ENCODE measurements at places on chromosomes 1 and 21. TPM values are rescaled to one million over a fixed set of nuclear protein-coding genes. Genes with fewer than 3 reads are reported as not detected.

DNA sequence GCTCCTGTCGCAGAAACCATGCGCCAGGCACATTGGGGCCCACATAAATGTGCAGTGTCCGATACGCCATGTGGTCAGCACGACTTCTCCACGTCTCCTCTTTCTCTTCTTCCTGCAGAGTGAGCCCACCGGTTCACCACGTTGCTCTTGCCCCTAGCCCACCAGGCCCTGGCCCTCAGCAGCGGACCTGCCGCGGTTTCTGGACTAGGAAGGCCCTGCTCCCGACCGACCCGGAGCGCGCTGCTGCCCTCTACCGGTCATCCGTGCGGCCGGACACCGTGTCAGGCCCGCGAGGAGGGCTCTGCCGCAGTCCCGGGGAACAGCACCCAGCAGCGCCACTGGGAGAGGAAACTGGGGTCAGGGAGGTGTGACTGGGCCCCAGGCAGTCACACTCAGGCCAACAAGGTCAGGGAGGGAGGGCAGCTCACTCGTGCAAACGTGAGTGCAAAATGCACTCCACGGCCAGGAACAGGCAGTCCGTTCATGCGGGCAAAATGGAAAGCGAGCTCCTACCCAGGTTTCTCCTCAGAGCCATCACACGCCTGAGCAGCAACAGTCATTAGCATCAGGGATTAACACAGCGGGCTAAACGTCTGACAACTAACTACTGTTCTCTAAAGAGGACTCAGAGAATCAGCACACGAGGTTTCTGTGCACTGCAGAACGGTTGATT, 13.7 kb downstream of the TLR5 start:
- DNase-seq: peak; percentile 88

DNA sequence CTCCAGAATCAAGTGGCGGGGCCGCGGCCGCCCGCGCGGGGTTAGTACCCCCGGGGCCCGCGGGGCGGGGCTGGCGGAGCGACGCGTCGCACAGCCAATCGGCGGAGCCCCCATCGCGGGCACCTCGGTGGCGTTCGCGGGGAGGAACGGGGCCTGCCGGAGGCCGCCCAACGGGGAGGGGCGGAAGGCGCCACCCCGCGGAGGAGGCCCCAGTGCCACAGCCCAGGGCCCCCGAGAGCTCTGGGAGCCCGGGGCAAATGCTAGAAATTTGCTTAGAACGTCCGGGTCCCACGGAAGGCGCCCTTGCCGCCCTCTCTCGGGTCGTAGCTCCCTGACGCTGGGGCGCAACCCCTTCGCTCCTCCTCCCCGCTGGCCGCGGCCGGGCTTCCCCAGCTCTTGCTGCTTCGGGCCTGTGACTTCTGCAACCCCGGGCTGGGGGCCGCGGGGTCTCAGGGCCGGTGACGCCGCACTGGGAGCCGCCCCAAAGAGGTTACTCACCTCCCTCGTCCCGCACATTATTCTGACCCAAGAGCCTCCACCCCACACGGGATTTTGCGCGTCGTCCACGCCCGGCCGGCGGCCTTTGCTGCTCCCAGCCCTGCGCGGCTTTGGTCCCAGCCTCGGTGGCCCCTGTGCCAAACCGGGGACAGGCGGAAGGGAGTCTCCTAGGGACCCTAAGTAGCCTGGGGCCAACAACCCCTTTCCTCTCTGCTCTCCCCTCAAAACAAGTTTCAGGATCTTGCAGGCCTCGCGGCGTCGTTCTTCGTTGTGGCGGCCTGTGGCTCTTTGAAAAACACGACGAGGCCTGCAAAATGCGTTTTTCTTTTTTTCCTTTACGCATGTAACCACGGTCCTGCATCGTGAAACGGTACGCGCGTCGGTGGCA, at the start of gene RUNX3:
RUNX3 (minus strand) TSS at position 17 of the 886 bp plus-strand sequence. CDS start 408 bp downstream, outside the sequence.
- peak; percentile 88 for DNase-seq

- no peak for DNase-seq
These were observed 141.4 kb downstream of the SMYD3 start for GRCh38 chr1:246365708-246366107.

GRCh38 chr1:176691251-176692228, 228.6 kb downstream of the PAPPA2 start:
- no peak for DNase-seq

DNA sequence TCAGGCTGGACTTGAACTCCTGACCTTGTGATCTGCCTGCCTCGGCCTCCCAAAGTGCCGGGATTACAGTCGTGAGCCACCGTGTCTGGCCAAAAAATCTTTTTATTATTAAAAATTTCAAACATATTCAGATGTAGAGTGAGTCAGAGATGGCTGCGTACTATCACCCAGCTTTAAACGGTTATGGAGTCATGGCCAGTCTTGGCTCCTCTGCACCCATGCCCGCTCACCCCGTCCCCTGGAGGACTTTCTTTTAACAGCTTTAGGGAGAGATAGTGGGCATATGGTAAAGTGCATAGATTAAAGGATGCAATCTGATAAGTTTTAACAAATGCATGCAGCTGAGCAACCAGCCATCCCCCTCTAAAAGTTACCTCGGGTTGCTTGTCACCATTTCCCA, 51.8 kb downstream of the TNFRSF8 start:
- DNase-seq: no peak

DNA sequence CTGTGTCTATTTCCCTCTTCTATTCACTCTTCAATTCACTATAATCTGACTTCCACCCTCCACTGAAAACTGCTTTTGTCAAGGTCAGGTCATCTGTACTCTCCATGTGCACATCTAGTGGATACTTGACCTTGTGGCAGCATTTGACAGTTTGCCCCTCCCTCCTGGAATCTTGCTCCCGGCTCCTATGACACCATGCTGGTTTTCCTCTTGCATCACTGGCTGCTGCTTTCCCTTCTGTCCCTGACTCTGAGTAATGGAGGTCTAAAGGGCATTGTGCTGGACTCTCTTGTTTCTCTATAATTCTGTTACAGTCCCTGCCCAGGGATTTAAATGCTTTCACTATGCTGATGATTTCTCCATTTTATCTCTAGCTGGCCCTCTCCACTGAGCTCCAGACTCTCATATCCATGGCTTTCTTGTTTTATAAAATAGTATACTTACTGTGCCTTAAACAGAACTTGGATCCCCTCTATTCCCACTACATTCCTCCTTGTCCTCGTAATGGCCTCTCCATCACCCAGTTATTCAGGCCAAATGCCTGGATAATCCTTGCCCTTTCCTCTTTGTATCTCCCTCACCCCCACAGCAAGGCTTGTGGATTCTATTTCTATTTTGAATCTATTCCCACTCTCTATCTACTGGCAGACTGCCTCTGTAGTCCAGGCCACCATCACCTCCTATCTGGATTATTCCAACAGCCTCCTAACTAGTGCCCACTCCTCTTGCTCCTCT, 36.8 kb upstream of the PODN start:
- DNase-seq: no peak

DNA sequence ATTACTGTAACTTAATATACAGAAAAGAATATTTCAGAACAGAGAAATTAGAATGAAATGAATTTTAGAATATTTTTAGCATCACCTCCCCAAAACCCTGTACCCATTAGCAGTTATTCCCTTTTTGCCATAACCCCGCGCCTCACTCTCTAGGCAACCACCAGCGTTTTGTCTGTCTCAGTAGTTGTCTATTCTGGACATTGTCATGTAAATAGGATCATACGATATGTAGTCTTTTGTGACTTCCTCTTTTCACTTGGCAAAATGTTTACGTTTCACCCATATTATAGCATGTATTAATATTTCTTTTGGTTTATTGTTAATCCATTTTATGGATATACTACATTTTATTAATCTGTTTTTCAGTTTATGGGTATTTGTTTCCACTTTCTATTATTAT, 24.9 kb downstream of the SOAT1 start:
- DNase-seq: no peak

Gene VANGL1
- 10.4 TPM for total RNA-seq

Gene PLPPR5
- not detected for total RNA-seq

Gene MROH9
- not detected for total RNA-seq

Gene TENT5C
- total RNA-seq: 13.7 TPM

Gene DPYD
- total RNA-seq: 82.7 TPM

Data from upper lobe of right lung (tissue), 1 donor.